ENCODE measurements at places on chromosomes 5 and 9.
A peak's percentile ranks its signal among the peaks of the same experiment; 100 is the strongest.

DNA sequence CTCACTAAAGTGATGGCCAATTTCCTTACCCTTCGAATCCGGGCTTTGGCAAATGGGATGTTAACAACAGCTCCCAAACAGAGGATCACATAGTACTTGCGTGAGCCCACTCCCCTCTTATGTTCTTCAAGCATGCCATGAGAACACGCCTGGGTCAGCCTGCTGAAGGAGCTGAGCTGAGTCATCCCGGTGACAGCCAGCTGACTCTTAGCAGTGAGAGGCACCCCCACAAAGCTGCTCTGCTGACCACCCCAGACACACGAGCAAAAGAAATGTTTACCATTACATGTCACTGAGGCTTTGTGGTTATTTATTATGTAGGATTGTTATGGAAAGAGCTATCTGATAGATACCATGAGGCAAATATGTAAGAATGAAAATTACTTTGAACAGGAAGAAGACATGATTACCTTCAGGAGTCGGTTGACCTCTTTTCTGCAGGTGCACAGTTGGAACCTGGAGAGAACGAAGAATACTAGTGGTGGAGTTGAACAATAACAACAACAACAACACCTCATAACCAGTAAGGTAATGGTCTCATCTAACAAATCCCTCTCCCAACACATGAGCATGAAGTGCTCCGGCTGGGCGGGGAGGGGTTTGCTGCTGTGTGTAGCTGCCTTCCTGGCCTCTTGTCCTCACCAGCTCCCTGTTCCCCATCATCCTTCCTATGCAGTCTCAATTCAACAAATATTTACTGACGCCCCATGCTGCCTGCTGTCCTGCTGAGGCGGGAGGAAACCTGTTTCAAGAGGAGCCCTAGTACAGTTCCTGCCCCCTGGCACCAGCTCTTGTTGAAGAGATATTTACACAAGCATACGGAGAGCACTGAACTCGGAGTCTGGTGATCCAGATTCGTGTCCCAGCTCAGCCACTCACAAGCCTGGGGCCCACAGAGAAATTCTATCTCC, 69.4 kb upstream of the LHFPL2 start:
- no peak for DNase-seq

DNA sequence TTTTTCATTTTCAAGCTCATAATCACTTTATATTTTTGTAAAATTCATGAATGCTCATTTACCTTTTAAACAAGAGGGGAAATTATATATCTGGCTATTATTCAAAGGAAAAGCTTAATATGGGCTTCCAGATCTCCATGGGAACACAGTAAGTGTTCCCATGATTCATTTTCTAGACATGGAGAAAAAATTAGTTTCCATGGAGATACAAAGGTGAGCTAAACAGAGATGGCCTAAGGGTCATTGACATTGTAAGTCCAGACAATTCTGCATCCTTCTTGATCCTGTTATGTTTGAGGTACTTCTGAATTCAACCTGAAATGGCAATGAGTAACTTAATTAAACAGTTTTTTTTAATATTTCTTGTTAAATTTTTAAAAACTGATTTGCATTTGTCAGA, 341.4 kb upstream of the PRR16 start:
- no peak for DNase-seq

GRCh38 chr9:83701286-83701685, 6.5 kb downstream of the UBQLN1 start:
- DNase-seq: no peak

- DNase-seq: no peak
These were observed 844.3 kb upstream of the DMAC1 start for GRCh38 chr9:8643896-8644295.

DNA sequence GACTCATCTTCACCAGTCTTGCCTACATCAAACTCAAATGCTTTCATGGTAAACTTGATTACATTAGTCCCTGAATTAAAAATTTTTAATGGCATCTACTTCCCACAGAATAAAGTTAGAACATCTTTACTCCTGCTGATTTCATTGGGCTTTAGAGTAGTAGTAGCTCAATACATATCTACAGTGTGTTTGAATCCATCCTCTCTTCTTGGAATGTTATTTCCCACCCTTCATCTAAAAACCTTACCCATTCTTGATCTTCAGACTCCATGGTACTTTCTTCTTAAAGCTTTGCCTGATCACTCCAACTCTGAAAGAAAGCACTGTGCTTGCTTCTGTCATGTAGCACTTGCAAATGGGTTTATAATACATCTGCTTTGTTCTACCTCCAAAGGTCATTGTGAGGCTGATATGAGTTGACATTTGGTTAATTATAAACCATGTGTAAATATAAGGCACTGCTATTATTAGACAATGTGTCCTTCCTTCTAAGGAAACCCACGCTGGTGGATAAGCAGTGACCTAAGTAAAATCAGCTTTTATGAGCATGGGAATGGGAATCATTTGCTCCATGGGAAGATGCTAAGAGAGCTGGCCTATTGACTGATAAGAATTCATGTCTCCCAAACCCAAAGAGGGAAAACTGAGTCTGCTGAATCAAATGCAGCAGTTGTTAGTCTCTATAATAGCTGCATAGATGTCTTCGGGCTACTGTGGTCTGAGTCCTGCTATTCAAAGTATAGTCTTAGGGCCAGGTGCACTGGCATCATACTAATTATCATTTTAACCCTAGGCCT, 7.5 kb upstream of the PRLR start:
- DNase-seq: no peak

GRCh38 chr5:61631438-61631941, 299.4 kb downstream of the ZSWIM6 start:
- no peak for DNase-seq

DNA sequence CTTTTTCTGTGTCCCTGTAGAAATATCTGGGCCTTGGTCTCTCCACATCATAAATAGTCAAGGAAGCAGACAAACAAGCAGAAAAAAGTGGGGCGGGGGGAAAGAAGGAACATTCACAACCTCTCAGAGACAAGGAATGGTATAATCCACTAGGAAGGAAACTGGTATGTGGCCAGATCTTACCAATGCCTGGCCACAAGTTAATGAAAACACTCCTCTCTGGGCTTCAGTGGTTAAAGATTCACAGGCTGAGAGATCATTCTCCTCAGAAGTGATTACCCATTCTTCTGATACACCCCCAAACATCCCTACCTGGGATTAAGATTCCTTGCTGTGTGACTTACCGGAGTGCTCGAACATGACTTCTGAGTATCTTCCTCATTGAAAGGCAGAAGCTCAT, 290.6 kb downstream of the MARCHF11 start:
- DNase-seq: no peak

GRCh38 chr5:8209500-8209899, 340.6 kb downstream of the MTRR start:
- no peak for DNase-seq

- no peak for DNase-seq
These were observed at the start of gene IRX1 for GRCh38 chr5:3595006-3595961. TSS of gene IRX1 (plus strand) at chr5:3595832. CDS start at chr5:3596106, 274 bp downstream.

DNA sequence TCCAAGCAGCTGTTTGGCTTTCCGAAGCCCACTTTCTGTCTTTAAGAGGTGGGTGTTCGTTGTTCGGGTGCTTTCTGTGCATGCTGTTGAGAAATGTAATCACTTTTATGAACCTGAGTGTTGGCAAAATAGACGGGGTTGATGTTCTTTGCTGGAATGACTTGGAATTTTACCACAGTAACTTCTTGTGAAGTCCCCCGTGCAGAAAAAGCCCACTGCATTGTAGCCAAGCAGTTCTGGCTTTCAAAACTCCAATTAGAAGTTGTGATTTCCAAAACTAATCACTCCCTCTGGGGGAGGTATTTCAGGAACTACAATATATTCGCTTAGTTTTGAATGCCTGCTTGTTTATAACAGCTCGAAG, 111.1 kb downstream of the PAM start:
- peak; percentile 15 for DNase-seq

GRCh38 chr5:160419458-160420330, 813 bp upstream of the SLU7 start:
- no peak for DNase-seq

- no peak for DNase-seq
These were observed 1.5 kb upstream of the NEUROG1 start for GRCh38 chr5:135537271-135537670.

DNA sequence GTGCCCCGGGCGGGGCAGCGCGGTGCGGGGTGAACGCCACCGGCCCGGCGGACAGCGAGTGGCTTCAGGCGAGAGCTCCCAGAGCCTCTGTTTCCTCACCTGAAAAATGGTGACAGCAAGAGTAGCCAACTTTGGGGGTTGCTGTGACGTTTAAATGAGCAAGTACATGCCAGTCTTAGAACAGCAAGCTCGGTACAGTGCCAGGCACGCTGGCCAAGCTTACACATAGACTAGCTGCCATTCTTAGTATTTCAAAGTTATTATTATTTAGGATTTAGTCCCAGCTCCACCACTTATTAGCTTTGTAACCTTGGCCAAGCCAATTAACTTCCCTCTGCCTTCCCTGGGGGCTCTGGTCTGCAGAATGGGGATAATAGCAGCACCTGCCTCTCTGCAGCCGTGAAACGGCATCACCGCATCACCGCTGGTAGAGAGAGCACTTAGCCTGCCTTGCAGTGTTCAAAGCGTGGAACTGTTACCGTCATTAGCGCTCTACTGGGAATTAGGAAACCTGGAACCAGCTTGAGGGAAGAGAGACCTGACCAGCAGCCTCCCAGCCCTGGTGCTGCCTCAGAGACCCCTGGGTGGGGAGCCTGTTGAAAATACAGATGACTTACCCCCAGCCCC, at the start of gene C9orf50:
Gene C9orf50 (minus strand): TSS at position 433 of the 627 bp plus-strand sequence. CDS start 527 bp downstream, outside the sequence.
- no peak for DNase-seq

DNA sequence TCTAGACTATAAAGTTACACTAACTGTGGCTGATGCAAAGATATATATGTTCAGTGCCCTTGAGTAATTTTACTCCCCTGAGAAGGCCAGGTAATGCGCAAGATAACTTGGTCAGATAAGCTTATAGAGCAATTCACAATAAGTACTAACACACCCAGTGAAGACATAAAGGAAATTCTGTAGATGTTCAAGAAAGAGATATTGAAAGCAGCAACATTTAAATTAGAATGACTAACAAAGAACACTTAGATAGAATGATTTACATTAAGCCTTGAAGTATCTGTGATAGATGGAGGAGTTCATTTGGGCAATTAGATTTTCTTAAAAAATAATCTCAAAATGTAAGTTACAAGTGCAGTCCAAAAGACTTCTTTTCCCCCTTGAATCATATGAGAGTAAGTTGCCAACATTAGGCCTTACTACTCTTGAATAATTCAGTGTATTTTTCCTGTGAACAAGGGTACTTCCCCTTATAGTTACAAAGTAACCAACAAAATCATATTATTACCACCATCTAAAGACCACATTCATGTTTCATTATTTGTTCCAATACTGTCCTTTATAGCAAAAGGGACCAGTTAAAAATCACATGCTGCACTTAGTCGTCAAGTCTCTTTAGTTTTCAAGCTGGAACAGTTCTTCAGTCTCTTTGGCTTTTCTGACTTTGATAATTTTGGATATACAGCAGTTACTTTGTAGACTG, 44.4 kb upstream of the ELOVL7 start:
- no peak for DNase-seq

DNA sequence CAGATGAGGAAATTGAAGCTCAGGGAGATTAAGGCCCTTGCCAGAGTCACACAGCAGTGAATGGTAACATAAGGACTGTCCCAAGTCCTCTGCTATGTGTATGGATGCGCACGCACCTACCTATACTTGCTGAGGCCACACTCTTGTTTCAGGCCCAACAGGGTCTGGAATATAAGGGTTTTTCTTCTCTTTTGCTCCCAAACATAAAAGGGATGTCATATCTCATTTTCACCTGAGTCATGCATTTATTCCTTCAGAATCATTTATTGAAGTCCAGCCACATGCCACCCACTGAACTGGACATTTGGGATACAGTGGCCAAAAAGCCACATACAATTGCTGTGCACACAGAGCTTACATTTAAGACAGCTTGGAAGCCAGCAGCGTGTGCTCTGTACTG, 92.0 kb downstream of the SH3TC2 start:
- DNase-seq: no peak

GRCh38 chr5:148011398-148012137, 52.2 kb upstream of the SPINK5 start:
- peak; percentile 39 for DNase-seq

- no peak for DNase-seq
These were observed 156.1 kb upstream of the NTRK2 start for GRCh38 chr9:84513473-84513872.

- DNase-seq: no peak
These were observed 227.4 kb downstream of the ARHGAP26 start for GRCh38 chr5:142997591-142997990.

GRCh38 chr5:57410374-57411320, 72.0 kb downstream of the ACTBL2 start:
- DNase-seq: no peak

DNA sequence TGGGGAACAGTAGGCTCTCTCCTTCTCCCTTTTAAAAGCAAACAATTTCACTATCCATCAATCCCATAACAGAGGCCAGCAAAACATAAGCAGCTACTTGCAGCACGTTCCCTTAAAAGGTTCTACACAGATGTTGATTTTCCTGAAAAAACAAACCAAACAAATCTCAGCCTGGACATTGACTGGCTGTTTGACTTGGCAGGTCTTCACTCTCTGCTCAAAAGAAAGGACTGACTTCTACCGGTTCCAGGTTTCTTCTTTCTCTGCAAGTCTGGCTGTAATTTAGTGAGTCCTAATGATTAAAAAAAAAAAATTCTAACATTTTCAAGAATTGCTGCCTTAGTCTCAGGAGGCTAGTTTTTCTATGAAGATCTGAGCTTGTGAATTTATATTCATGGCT, 203.1 kb upstream of the EFNA5 start:
- no peak for DNase-seq

- DNase-seq: no peak
These were observed 144.3 kb upstream of the DHFR start for GRCh38 chr5:80799041-80799440.

- no peak for DNase-seq
These were observed 2.3 kb downstream of the ACSL6 start for GRCh38 chr5:132008961-132009680.

DNA sequence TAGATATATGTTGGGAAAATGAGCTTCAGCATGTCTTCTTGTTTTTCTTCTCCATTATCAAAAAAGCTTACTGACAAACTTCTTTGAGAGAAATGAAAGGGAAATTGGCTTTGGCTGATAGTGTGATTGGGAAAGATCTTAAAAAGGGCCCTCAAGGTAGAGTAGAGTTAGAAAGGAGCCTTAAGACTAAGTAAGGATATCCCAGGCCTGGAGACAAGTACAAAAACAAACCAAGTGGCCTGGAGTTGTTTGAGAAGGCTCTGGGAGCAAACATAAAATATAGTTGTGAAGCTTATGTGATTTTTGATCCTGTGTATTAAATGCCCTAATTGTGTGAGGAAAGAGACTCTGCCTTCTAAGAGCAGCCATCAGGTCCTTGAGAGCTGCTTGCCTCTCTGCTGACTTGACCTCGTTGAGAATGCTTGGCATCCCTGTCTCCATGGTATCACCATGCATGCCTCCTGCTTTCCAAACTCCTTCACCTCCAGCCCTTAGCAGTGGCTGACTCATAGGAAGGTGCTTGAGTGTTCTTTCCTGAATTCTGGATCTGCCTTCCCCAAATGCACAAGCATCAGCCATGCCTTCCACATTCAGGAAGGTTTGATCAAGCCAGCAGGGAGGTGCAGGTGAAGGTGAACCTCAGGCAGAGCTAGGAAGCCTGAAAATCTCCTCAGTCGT, 78.9 kb downstream of the SMARCA2 start:
- no peak for DNase-seq

- DNase-seq: peak; percentile 49
These were observed 317.2 kb downstream of the DEPDC1B start for GRCh38 chr5:60382716-60383115.

- peak; percentile 55 for DNase-seq
These were observed 29.2 kb upstream of the SEMA4D start for GRCh38 chr9:89527084-89527483.

All from hematopoietic multipotent progenitor cell treated with erythropoietin and hydrocortisone succinate and interleukin-3 and kit ligand, for 6 days (in vitro differentiated cells).